ENCODE measurements at places on chromosomes 11 and 22.

- no peak for DNase-seq
Observed at GRCh38 chr11:73200256-73200655, 17.8 kb upstream of the P2RY2 start.

- DNase-seq: no peak
Observed at GRCh38 chr11:131880976-131881375, 510.6 kb downstream of the NTM start.

DNA sequence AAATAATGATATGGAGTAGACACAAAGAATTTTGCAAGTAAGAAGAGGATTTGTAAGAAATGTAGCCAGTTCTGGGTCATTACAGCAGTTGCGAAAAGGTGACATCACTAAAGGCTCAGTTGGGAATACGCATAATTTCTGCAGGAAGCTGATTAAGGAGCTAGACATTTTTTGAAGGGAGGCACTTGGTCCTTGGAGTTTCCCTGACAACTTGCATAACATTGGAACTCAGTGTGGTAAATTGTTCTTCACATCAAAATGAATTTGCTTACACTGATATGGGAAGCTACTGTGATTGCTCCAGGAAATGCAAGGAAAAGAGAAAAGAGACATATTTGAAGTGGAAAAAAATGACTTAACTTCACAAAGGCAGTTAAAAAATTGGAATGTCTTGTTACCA is 626.1 kb downstream of the NELL1 start:
- DNase-seq: no peak

DNA sequence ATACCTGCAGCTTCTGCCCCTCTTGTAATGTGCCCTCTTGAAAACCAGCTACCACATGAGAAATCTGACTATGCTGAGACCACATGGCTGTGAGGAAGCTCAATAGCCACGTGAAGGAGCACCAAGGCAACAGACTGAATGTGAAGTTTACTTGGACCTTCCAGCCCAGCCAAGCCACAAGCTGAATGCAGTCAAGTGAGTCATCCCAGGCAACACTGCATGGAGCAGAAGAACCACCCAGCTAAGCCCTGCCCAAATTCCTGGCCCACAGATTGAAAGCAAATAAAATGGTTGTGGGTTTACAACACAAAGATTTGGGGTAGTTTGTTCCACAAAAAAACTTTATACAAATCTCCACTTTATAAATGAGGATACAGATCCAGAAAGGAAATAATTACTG is 114.5 kb downstream of the TIMP3 start:
- DNase-seq: no peak

DNA sequence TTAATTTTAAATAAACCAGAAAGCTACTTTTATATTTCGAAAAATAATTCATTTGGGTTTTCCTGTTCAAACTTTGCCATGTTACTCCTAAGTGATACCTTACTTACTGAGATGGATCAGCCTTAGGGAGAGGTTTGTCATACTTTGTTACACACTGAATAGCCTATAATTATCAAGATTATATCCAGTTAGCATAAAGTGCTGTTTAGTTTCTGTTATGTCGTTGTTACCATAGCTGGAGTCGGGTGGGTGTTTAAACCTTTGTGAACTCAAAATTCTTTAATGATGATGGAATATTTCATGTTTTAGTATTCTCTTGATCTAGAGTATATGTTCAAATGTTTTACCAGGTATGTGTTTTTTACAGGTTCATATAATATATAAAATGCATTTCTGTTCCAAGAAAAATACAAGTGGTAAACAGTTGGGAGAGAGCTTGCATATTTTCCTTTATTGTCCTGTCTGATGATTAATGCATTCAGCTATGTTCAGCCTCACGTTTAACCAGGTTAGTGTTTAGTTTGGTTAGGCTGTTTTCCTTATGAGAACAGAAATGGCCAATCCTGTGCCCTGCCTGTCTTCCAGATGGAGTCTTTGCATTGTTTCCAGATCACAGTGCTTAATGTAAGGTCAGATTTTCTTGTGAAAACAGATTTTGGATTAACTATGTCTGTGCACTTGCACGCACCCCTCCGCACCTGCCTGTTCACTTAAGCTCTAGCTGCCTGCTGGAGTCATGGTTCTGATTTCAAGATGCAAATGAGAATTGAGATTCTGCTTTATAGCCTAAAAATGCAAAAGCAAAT is 105.6 kb downstream of the ATXN10 start:
- DNase-seq: peak; percentile 36

DNA sequence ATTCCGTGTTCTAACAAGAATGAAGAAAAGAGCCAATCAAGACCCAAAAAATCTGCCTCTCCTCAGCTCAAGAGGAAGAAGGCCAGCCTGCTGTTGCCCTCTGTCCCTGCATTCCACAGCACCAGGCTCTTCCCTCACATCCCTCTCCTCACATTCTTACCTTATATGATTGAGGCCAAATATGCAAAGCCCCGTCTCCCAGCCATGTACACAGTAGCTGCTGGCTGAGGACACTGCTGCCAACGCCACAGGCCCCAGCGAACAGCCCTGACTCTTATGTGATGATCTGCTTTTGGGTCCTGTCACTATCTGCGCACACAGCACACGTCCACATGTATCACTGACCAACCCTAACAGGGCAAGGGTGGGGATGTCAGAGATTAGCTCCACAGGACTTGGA is 60.2 kb downstream of the MICAL3 start:
- DNase-seq: peak; percentile 49

All from fibroblast of skin of right biceps (primary cell).